Mesendoderm (in vitro differentiated cells): ENCODE measurements at places on chromosomes 5 and 9.

GRCh38 chr9:134707031-134707680 is 65.6 kb downstream of the COL5A1 start:
- no peak for DNase-seq

DNA sequence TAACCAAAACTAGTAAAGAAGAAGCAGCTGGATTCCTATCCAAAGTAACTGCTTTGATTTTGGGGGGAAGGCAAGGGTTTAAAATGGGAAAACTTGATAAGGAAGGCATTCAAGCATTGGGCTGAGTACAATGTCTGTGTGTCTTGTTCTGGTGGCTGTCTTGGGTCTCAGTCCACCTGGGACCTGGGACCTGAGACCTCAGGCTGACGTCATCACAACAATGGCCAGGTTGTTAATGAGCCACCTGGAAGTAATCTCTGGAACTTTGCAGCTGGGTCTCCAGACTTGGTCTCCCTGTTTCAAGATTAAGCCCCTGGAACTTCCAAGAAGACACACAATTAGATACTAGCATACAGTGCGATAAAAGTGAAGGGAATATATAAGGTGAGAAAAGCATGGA is 157.5 kb downstream of the PIK3R1 start:
- DNase-seq: no peak

DNA sequence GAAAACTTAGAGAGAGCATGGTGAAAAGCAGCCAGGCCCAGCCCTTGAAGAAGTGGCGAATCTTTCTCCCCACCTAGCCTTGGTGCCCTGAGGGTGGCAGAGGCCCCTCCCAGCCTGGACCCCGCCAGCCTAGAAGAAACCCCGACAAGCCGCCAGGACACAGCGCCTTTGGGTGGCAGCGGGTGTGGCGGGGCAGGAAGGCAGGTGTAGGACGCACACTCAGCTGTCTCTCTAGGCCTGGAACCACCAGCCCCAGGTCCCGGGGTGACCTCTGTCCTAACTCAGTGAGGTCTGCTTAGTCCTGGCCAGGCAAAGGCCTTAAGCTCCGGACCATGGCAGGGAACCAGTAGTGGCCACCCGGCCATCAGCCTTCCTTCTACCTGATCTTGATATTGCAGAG is 178.3 kb downstream of the BARX1 start:
- DNase-seq: no peak

DNA sequence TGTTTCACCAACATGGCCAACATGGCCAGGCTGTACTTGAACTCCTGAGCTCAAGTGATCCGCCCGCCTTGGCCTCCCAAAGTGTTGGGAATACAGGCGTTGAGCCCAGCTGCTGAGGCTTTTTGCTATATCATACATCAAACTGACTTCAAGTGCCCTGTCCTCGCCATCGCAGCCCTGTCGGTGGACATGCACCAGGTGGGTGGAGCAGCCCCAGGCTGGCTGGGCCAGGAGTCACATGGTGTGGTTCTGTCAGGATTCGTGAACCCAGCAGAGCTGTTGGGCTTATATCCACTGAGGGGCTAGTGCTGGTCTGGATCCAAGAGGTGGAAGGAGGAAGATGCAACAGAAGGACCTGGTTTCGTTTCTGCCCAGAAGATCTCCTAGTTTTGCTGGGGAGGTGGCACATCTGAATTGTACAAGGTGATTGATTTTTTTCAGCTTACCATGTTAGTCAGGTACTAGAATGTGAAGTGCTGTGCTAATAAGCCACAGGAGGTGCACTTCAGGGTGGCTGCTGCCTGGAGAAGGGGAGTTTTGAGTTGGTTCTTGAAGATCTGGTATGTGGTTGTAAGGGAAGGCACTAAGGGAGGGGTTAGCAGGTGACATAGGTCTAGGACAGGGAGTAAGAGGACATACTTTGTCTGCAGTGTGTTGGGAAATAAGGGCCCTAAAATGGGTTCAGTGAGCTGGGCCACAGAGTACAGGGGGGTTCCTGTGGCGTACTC is 16.1 kb downstream of the PCBD2 start:
- no peak for DNase-seq

GRCh38 chr9:135973277-135974219 is 12.4 kb upstream of the UBAC1 start:
- no peak for DNase-seq

DNA sequence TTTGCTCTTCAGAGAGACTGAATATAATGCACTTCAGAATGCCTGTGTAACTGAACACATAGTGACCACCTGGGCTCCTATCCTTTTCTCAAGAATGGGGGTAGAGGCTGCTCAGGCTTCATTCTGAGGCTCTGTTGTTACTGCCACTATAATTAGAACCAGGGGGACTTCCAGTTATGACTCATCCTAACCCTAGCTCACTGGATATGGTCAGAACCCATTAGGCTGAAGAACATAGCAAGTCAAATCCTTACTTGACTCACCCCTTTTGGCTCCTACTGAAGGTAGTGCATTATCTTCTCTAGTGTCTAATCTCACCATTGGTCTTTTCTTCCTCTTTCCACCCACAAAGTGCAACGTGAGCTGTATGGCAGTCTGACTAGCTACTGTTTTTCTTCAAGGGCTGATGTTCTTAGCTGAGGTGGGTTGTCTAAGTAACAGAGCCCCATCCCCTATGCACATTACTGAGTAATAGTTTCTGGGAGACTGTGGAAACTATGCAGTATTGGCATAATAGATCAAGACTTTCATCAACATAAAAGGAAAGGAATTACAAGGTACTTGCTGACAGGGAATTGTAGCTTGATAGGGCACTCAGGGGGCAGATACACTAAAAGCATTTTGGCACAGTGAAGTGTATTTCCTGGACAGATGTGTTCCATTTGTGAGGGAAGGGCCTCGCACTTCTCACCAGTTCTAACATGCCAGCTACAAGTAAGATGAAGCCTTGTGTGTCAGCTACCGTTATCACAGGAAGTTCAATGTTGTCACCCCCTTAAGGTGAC is 431.0 kb upstream of the MEF2C start:
- DNase-seq: peak; percentile 14

DNA sequence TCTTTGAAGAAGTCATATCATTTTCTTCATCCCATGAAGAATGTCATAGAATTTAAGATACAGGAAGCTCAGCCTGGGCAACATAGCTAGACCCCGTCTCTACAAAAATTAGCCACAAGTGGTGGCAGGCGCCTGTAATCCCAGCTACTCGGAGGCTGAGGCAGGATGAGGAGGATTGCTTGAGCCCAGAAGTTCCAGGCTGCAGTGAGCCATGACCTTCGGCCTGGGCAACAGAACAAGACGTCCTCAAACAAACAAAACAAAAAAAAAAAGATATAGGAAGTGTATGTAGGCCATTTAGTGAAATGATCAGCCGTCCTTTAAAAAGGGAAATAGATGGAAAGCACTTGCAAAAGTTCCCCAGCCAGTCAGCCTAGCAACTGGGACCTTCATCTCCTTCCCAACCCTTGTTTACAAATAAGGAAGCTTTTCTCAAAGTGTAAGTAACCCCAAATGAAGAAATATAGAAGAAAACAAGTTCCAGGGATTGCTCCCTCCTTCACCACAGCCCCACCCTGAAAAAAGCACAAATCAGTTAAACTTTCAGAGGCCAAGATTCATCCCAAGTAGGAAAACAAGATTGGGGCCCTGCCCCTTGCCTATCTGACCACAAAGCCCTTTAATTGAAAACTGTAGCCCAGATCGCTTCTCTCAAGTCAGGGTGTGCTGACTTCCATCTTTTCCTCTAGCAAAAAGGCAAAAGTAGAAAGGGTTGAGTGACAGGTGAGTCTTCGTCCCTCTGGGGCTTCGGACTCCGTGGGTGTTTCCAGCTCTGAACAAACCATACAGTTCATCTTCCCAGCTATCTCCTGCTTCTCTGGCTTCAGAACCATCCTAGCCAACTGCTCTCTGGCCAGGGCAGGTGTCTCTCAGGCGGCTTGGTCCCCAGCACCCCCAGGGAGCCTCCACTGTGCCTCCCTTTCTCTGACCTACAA is 1.2 kb downstream of the SLC31A2 start:
- DNase-seq: no peak

DNA sequence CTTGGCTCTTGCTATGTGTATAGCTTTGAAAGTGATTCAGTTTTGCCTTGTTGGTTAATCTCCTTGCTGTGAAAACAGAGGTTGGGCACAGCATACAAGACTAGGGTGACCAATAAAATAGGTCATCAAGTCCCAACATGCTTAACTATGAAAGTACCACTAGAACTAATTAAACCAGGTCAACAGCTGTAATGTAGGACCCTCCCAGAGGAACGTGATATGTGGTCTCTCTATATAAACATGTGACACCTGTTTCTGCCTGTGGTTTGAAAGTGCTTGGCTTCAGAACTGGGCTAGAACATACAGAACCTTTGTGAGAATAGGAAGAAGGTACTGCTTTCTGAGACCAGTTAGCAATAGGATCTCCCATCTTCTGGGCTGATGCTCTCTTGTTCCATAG is 297.1 kb downstream of the FBXL7 start:
- DNase-seq: no peak

DNA sequence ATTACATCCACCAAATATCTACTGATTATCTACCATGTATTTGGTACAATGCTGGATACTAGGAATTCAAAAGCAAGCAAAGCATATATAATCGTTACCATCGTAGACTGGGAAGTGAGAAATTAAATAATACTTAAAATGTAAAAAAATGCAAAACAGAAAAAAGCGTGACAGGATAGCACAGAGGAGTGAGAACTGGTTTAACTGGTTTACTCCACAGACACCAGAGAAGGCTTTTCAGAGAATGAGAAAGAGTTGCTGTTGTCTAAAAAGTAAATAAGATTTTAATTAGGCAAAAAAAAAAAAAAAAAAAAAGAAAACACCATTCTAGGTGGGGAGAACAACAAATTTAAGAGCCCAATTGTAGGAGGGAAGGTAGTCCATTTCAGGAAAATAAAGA is 657.9 kb upstream of the ST8SIA4 start:
- peak; percentile 13 for DNase-seq

GRCh38 chr9:98642661-98643312 is 65.9 kb downstream of the GABBR2 start:
- DNase-seq: peak; percentile 82

DNA sequence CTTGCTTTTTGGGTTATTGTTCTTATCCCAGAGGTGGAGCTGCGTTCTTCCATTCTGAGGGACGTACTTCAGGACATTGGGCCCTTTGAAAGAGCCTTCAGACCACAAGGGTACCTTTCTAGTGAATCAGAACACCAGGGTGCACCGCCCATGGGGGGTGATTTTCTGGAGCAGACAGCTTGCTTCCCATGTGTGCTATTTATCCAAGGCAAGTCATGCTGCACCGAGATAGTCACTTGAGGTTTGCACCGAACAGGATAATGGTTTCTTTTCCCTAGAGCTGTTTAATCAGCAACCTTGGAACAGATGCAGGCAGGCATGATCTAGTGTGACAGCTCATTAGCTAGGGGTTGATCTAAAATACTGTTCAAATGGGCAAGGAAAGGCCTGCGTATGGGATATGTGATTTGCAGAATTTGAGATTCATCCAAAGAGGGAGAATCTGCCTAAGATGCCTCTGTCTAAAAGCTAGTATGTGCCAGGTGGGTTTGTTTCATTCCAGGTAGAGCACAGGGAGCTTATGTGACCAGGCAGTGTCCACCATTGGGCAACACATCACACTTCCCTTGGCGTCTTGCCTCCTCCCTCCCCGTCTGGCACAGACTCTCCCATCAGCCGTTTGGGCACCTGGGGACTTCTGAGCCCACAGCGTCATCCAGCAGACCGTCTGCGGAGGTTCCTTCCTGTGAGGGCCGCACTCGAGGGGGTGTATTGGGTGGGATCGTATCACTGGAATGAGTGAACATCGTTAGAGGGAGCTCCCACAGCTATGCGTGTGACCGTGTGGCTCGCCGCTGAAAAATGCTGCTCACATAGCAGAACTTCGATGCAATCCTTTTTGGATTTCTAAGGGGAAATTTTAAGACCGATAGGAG is 23.0 kb downstream of the ABL1 start:
- peak; percentile 85 for DNase-seq

DNA sequence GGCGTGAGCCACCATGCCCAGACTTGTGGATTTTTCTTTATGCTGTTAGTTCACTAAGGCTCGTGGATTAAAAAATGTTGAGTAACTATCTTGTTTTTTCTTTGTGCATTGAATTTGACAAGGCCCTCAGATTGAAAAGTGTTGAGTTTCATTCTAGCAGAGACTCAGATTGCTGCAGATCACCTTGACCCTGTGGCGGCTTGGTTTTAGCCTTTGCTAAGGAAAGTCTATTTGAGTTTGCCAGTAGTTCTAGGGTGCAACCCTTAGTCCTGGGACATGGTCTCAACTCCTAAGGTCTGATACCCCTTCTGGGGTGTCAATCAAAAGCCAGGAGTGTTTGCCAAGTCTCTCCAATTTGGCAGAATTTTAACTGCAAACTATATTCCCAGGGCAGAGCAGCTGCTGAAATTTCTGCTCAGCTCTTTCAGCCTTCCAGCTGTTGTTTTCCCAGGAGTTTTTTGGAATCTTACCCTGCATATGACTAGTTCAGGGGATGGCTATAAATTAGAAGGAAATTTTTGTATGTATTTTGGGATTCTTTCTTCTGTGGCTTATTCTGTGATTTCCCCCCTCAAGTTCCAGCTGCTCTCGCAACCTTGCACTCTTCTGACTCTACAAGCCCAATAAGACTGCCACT is 84.3 kb upstream of the HAND1 start:
- no peak for DNase-seq

GRCh38 chr5:133801955-133802751 is 166.3 kb downstream of the C5orf15 start:
- no peak for DNase-seq

DNA sequence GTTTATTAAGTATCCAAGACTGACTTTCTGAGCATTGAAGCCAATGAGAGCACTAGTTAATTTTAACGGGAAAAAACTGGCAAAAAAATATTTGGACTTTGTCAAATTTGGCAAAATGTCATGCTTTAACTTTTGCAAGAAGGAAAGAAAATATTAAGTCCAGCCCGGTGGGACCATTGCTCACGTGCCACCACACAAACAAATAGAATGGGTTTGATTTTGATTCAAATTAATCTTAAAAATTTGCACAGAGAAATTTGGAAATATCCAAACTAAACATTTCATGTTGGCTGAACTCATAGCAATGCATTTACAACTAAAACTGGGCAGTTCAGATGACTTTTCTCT is 302.2 kb downstream of the EBF1 start:
- no peak for DNase-seq

DNA sequence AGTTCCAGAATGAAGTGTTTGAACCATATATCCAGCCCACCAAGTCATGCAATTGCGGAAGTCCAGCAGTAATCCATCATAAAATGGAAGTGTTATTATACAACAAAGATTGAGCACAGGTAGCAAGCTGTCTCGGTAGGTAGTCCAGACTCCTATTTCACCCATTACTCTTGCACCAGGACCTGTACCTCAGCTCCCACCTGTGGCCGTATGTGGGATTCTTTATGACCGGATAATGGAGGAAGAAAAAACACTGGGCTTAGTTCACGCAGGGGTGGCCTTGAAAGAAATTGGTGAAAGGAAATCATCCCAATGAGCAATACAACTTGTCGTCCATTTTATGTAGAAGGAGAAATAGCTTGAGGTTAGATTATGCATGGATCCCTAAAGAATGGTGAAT is 216.3 kb downstream of the ESM1 start:
- DNase-seq: peak; percentile 62

GRCh38 chr9:13962006-13962405 is 351.9 kb downstream of the NFIB start:
- no peak for DNase-seq

- no peak for DNase-seq
These were observed 236.2 kb downstream of the IRX2 start for GRCh38 chr5:2515180-2515764.

- no peak for DNase-seq
These were observed 14.9 kb upstream of the TCOF1 start for GRCh38 chr5:150342583-150342982.
